ENCODE measurements at places on chromosomes 5 and 9.

GRCh38 chr5:147697380-147697779 is 85.1 kb downstream of the JAKMIP2 start:
- no peak for DNase-seq

- DNase-seq = no peak
Measured at GRCh38 chr5:66232275-66232674, 88.2 kb downstream of the SREK1 start.

GRCh38 chr9:7403028-7403389 is 396.6 kb downstream of the DMAC1 start:
- no peak for DNase-seq

DNA sequence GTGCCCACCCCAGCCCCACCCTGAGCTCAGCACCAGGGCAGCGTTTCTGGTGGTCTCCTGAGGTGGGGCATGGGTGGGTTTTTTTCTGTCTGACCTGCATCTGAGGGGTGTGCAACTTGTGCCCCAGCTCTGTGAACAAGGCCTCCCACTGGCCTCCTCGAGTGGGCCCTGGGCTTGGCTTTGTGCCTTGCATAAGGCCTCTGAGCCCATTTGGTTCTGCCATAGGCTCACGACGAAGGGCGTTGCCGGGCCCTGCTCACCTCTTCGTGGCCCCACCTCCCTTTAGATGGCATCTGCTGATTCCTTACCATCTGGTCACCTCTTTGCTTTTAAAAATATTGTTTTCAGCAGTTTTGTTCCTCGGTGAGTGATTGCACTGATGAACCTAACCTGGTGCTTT is 127.1 kb upstream of the COL5A1 start:
- no peak for DNase-seq

DNA sequence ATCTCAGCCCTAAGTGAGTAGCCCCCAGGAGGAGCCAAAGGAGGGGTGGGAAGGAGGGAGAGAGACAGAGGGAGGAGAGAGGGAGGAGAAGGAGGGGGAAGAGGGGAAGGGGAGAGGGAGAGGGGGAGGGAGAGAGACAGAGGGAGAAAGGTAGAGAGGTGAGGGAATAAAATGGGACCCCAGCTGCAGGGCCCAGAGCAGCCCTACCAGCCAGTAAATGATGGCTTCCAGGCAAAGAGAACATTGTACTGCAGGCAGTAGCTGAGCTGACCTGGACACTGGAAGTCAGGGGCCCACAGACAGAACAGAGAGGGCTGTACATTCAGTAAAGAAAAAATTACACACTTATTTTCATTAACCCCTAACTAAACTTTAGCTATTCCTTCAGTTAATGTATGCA is 57.8 kb upstream of the GNE start:
- no peak for DNase-seq

DNA sequence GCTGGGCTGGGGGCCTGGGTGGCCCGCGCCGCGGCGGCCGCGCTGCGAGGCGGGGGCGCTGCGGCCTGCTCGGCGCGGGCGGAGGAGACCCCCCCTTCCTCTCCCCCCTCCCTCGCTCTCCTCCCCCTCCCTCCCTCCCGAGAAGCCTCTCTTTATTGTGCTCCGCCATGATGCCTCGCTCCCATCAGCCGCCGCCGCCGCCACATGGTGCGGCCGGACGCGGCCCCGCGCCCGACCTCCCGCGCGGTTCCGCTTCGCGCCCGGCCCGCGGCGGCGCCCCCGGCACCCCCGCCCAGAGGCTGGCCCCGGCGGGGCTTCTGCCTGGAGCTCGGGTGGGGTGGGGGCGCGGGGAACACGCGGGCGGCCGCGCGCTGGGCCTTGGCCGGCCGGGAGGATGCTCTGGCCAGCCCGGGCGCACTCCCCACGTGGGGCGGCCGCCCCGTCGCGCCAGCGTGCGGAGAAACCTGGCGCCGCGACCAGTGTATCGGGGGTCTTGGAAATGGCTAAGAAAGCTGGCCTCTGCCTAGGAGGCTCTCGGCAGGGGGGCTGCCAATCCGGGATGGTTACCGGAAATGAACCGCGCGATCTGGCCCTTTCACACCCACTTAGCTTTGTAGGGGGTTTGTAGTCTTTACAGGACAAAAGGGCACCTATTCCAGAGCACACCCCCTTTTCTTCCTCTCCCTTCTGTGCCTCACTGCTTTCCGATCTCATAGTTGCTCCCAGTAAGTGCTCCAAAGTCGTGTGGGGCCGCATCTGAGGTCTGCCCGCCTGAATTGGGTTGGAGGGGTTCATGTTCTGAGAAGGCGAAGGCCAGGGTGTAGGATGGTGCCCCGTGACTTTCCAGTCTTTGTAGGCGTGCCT is 1.0 kb downstream of the SET start:
- DNase-seq = no peak

GRCh38 chr5:95241161-95241560 is 43.7 kb downstream of the MCTP1 start:
- no peak for DNase-seq

- DNase-seq = no peak
Measured at GRCh38 chr5:137466889-137467288, 32.2 kb downstream of the SPOCK1 start.

GRCh38 chr9:137435980-137436760 is 5.0 kb downstream of the ENTPD8 start:
- DNase-seq = no peak

- DNase-seq = no peak
Measured at GRCh38 chr9:134061688-134062371, 6.0 kb downstream of the BRD3 start.

DNA sequence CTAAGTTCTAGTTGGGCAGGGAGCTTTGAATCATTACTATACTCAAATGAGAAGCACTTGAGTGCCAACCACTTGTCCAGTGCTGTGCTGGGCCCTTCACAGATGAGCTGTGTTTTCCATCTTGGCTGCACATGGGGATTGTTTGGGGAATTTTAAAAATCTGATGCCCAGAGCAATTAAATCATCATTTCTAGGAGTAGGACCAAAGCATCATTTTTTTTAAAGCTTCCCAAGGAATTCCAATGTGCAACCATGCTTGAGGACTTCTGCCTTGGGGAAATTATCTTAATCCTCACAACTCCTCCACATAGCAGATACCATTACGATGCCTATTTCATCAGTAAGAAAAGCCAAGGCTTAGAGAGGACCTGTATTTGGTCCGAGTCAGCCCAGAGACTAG is 131.4 kb downstream of the TMEM174 start:
- DNase-seq = no peak

- DNase-seq = no peak
Measured at GRCh38 chr9:21028466-21028865, 3.0 kb downstream of the HACD4 start.

DNA sequence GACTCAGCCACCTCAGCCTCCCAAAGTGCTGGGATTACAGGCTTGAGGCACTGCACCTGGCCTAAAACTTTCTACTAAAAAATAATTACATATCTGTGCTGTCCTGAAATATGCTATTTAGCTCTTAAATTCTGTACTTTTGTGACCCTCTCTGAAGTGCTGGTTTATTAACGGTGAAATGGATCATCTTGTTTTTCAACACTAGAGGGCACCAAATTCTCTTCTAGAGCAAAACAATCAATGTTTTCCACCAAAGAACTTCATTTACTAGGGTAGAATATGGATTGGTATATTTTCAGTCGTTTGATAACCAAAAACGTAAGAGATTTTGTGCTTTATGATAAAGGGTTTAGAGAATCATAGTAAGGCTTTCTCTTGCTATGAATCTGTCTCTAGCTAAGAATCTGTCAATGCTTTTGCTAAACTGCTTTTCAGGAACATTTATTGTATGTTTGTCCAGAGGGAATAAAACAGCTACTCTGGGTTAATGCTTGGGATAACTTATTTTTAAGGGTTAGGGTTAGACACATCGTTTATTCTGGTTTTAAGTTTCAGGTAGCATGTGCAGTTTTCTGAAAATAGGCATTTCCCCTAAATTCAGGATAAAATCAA is 63.6 kb downstream of the RNF180 start:
- no peak for DNase-seq

- DNase-seq = no peak
Measured at GRCh38 chr5:60517094-60517694, 182.8 kb downstream of the DEPDC1B start.

- DNase-seq = no peak
Measured at GRCh38 chr5:133252133-133252480, 200.3 kb downstream of the HSPA4 start.

DNA sequence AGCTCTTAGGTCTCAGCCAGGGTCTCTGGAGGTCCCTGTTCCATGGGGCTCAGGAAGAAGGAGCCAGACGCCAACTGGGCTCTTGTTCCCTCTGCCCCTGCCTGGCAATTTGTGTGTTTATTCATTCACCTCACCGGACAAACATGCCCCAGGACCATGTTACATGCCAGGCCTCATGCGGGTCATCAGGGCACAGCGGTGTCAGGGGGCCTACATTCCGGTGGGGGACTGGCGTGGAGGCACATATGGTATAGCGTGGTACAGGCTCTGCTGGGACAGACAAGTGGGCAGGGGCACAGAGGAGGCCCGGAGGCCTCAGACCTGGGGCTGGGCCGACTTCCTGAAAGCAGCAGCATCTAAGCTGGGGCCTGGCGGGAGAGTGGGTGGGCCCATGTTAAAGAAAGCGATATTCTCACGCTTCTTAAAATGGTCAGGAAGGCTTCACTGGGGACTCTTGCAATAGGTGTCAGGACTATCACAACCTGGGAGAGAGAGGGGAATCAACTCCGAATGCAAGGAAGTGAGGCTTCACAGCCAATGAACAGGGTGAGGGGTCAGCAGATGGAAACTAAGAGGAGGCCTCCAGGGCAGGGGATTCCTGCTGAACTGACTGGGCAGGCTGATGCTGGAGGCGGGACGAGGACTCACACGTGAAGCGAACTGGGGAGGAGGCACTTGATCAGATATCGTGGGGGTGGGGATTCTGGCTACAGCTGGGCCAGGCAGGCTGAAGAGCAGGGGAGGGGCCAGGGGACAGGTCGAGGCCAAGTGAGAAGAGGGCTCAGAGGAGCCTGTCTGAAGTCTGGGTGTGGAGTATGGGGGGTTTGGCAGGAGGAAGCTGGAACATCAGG is 41.9 kb downstream of the NCS1 start:
- DNase-seq = no peak

DNA sequence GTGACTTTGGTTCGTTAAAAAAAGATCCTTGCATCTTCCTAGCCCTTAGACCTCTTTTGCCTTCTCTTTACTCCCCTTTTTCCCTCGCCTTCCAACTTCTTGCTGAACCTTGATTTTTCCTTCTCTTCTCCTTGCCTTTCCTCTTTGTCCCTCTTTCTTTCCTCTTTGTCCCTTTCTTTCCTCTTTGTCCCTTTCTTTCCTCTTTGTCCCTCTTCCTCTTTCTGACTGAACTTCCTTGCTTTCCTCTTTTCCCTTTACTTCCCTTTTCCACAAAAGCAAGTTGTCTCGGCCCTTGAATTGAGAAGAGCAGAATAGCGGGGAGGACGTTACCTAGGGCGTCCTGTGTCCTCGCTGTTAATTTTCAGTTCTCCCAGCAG is 1.4 kb upstream of the MLLT3 start:
- DNase-seq = no peak

DNA sequence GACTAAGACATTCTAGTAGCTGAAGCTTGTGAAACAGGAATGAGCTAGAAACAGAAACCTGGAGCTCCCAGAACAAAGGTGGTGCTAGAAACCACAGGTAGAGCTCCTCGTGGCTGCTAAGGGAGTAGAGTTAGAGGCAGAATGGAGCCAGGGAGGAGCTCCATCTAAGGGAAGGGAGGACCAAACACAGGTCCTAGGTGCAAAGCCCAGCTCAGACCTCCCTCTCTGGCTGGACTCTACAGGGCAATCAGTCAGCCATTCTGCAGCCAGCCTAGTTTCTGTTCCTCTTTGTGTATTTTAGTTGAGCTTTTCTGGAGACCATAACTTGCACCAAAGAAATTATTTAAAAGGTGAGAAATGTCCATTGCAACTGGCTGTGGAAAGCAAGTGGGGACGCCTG is 70.4 kb downstream of the CRB2 start:
- DNase-seq = no peak

GRCh38 chr9:107294756-107295155 is 11.7 kb downstream of the RAD23B start:
- no peak for DNase-seq

- no peak for DNase-seq
Measured at GRCh38 chr9:96417051-96417586, 1.1 kb downstream of the ZNF367 start.

GRCh38 chr9:90698871-90699440 is 56.3 kb upstream of the DIRAS2 start:
- DNase-seq = no peak

GRCh38 chr9:105342147-105342505 is 97.7 kb downstream of the SLC44A1 start:
- DNase-seq = no peak

DNA sequence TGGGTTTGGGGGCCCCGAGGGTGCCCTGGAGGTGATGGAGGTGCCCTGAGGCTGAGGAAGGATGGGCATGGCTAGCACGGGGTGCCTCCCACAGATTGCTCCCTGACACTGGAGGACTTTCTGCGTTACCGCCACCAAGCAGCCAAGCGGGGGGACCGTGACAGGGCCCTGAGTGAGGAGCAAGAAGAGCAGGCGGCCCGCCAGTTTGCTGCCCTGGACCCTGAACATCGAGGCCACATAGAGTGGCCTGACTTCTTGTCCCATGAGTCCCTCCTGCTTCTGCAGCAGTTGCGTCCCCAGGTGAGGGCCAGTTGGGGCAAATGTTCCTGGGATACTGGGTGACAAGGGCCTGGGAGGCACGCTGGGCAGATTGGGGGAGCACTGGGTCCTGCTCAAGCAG is 13.1 kb upstream of the DNAJB5 start:
- DNase-seq = no peak

- no peak for DNase-seq
Measured at GRCh38 chr5:93874080-93874479, 132.7 kb upstream of the POU5F2 start.

DNA sequence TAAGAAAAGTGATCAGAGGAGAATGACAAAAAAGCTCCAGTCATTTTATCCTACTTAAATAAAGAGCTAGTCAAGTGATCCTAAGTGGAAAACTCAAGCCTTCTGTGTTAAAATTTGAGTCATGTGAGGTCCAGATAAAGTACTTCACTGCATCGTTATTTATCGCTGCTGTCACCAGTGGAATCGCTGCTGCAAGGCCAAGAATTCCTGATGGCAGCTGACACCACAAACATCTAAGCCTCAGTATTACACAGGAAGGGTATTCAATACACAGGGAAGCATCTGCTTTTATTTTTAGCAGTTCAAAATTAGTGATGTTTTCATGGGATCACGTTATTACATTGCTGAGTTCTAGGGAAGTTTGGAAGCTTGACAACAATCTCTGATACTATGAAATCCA is 190.3 kb downstream of the GOLPH3 start:
- no peak for DNase-seq

DNA sequence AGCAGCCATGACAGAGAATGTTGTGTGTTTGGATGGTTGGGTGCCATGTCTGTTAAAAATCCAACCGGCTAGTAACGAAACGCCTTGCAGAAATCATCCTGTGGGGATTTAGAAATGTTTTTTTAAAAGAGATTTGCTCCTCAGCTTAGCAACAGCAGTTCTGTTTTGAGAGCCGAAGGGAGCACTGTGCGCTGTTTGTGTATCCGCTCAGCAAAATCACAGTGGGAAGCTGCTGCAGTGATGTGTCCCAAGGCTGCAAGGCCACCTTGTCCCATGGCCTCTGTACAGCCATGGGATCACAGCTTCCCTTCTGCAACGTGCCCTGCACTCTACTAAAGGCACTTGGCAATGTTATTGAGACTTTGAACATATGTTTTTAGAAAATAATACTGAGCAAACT is 40.9 kb downstream of the TRIO start:
- no peak for DNase-seq

- DNase-seq = no peak
Measured at GRCh38 chr5:67283988-67284487, 87.4 kb upstream of the CD180 start.
